Activated naive CD4-positive, alpha-beta T cell treated with Interleukin-2 at 50 U/mL for 16 hours (primary cell): ENCODE measurements at places on chromosomes 4 and X.

DNA sequence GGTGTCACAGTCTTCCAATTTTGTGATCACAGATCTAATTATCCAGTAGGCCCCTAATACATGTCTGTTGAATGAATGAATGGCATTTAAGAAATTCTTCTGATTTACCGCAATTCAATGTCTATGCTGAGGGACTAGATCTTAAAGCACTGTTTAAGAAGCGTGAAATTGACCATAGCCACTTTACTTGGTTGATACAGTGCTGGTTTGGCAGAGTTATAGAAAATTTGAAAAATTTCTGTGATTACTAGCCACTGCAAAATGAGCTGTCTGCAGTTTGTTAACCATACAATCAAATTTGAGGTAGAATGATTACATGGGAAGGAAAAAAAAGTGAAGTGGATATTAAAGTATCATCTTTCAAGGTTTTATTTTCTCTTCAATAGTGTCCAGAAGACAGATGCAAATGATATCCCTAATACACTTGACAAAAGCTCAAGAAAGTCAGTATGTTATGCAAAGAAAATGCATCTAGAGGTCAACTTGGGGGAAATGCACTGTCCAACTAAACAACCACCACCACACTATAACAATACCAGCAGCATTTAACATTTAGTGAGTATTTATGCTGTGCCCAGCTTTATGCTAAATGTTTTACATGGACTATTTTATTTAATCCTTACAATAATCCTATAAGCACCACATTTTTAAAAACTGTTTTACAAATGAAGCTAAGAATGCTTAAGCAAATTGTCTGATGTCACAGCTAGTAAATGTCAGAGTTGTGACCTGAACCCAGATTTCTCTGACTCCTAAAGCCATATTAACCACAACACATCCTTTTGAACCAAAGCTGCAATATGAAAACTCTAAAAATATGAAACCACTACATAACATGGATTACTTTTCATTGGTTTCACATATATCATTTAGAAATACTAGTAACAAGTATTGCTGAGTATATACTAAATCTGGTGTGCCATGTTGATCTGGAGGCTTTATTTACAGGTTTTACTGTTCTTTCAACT is 217.9 kb upstream of the MAB21L2 start:
- DNase-seq = no peak

DNA sequence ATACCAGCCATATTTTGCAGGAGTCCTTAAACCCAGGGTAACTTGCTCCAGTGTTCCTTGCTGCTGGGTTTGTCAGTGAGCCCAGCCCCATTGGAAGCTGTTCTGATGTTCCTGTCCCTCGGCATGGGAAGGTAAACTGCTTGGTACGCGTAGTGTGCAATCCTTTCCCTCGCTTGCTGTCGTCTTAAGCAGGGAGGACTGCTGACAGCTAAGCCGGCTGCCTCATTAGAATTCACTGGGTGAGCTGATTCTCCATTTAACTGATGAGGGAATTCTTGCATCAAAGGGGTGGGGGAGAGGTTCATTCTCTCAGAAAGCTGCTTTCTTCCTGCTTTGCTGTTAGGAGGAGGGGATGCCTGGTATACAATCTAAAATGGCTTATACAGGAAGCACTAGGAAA is 164.6 kb downstream of the MID1IP1 start:
- DNase-seq = no peak

DNA sequence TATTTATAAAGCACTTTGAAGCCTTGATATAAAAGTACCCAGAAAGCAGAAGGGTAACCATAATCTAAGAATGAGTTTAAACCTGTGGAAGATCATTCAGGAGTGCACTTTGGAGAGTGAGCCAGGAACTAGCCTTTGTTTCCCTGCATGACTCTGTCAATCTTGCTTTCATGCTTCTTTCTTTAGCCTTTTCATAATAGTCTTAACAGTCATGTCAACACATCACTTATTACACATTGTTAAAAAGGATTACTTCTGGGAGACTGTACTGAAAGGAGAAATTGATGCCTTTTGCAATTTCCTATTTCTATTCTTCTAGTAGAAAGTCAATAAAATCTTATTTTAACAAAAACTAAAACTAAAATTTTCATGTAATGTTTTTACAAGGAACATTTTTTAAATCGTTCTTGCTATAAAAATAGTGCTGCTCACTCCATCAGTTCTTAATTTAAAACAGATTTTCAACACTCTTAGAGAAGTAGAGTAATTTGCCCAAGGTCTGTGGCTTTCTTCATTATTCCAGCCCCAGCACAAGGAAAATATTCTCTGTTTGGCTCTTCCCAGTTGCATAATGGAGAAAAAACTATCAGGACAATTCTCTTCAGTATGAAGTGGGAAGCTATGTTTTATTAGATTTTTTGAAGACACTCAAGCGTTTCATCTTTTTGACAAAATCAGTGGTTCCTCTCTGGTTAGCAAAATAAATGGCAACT is 35.4 kb upstream of the SPP1 start:
- no peak for DNase-seq

- DNase-seq = no peak
Measured at GRCh38 chr4:55933611-55934010, 15.1 kb upstream of the CEP135 start.

GRCh38 chrX:108257556-108257955 is 166.0 kb downstream of the ATG4A start:
- no peak for DNase-seq

DNA sequence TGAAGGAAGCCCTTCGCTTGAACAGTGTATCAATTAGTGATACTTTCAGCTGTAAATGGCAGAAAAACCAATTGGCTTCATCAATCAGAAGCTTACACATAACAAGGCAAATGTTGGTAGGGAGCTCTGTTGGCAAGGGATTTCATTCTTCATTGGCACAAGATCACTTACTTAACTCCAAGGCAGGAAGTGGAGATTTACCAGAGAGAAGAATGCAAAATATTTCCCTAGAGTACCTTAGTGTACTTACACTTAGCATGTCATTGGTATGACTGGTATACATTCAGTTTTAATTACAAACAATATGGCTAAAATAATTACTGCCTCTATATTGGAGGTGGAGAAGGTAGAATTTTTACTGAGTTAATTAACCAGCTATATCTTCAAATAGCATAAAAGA is 545.0 kb downstream of the GABRG1 start:
- DNase-seq = no peak
